ENCODE measurements at places on chromosomes 4 and X.
A peak's percentile ranks its signal among the peaks of the same experiment; 100 is the strongest.

DNA sequence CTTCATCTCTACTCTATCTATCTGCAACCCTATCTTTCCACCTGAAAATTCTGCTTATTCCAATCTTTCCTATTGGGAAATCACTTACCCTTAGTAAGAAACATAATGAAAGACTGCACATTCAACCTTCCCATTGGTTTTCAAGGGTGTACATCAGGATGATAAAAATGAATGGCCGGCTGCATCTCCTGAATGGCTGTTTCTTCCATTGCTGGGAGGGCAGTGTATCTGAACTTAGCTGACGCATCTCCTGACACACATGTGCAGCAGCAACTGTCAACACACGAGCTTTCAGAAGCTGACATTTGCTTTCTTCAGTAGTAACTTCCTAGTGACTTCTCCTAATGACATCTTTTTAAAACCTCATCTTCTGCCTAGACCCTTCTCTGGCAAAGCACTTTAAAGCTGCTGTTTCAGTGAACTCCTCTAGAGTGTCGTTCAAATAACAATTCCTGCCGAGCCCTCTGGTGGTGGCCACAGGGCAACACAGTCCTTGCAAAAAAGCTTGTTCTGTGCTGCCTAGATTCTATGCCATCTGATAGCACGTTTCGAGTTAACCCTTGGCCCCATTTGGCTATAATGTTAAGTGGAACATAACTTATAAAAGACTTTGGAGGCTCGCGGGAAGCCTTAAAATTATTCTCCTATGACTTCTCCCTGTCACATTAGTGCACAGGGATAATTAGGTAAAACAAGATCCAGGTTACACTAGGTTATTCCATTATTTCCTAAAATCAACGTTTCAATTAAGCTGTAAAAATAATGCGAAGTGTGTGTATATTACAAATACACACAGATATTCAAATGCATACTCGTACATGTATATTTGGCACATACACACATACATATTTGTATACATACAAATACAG is 2340.7 kb downstream of the PCDH7 start:
- DNase-seq = no peak
- no peak overlapping the region for H3K4me3 ChIP-seq
- H3K4me1 ChIP-seq = no peaks in the 10 kb centered on the region
- no peak overlapping the region for H3K27ac ChIP-seq
- no peaks in the 10 kb centered on the region for H3K27me3 ChIP-seq

DNA sequence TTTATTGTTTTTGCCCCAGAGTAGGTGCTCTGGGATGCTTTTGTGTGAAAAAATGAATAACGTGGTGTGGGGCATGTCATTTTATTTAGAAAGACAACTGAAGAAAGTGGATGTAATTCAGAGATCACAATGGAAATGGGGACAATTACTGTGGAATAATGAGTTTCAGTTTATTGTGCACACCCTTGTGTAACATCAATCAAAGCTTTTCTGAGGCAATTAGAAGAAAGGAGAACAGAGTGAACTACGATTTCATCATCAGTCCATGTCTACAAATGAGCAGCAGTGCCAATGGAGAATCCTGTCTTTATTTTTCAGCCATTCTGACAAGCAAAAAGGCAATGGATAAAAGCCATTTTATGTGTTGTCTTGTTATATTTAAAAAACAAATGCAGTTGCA is 339.2 kb downstream of the TMA16 start:
- no peaks in the 10 kb centered on the region for H3K27me3 ChIP-seq
- H3K36me3 ChIP-seq = no peaks in the 10 kb centered on the region
- no peak for DNase-seq

DNA sequence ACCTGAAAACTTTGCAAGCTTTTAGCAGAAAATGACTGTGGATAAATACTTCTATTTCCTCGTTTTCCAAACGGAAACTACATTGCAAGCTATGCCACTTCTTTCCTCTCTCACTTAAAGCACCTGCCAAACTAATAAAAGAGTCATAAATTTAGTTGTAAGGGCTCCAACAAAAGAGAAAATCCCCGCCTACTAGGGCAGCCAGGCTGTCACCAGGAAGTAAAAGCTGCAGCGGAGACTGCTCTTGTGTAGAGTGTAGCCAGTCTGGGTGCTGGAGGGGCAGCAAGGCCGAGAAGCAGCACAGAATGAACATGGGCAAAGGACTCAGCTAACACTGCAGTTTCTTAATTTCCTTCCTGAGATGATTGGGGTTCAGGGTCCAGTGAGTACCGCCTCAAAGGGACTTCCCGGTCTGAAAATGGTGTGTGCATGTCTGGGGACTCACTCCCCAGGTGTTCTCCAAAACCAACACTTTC is 89.3 kb upstream of the MAML3 start:
- H3K27me3 ChIP-seq = no peaks in the 10 kb centered on the region
- H3K27ac ChIP-seq = no peak overlapping the region
- H3K4me1 ChIP-seq = no peaks in the 10 kb centered on the region
- no peak for DNase-seq
- H3K36me3 ChIP-seq = no peaks in the 10 kb centered on the region

DNA sequence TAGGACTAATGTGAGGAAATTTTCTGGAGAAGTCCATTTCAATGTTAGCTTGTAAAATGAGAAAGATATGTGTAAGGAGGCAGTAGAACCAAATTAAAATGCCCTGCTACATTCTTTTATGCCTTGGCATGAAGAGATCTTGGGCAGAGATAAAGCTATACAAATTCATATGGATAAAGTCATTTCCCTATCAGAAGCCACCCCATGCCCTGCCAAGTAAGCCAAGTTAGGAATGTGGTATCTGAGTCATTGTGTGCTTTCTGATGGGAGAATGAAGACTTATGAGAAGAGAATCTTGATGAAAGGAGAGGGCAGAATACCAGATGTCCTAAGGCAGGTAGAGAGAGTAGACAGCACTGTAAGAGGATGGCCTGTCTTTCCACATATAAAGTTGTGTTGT is 83.7 kb downstream of the TEX13A start:
- no peaks in the 10 kb centered on the region for H3K27me3 ChIP-seq
- no peak overlapping the region for H3K27ac ChIP-seq
- no peak for DNase-seq
- no peak overlapping the region for H3K4me3 ChIP-seq

DNA sequence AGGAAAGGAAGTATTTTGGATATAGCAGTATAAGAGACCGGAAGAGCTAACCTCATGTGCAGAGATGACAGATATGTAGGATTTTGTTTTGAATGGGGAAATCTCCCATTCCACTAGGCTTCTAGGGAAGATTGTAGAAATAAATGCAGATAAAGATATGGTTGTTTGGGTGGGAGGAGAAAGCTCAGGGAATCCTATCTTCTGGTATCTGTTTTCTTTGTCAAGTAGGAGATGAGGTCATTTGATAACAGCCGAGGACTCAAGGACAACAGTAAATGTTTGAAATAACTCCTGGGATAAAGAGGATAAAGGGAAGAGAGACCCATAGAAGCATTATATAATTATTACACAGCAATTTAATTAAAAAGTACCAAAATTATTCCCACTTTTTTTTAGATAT is 24.7 kb upstream of the ZMAT1 start:
- no peaks in the 10 kb centered on the region for H3K27me3 ChIP-seq
- H3K4me1 ChIP-seq = no peaks in the 10 kb centered on the region
- no peak for DNase-seq
- no peaks in the 10 kb centered on the region for H3K36me3 ChIP-seq

GRCh38 chr4:22910200-22910599 is 217.5 kb downstream of the GBA3 start:
- H3K36me3 ChIP-seq = no peaks in the 10 kb centered on the region
- no peak for DNase-seq
- H3K27me3 ChIP-seq = no peaks in the 10 kb centered on the region
- no peak overlapping the region for H3K4me3 ChIP-seq
- no peak overlapping the region for H3K27ac ChIP-seq

GRCh38 chr4:153374442-153374841 is 30.0 kb downstream of the MND1 start:
- H3K27ac ChIP-seq = no peak overlapping the region
- H3K36me3 ChIP-seq = no peaks in the 10 kb centered on the region
- no peaks in the 10 kb centered on the region for H3K27me3 ChIP-seq
- H3K4me3 ChIP-seq = no peak overlapping the region

GRCh38 chrX:106952988-106953387 is 32.8 kb downstream of the CLDN2 start:
- no peak for DNase-seq
- H3K4me3 ChIP-seq = no peak overlapping the region
- no peaks in the 10 kb centered on the region for H3K27me3 ChIP-seq
- H3K36me3 ChIP-seq = no peaks in the 10 kb centered on the region

DNA sequence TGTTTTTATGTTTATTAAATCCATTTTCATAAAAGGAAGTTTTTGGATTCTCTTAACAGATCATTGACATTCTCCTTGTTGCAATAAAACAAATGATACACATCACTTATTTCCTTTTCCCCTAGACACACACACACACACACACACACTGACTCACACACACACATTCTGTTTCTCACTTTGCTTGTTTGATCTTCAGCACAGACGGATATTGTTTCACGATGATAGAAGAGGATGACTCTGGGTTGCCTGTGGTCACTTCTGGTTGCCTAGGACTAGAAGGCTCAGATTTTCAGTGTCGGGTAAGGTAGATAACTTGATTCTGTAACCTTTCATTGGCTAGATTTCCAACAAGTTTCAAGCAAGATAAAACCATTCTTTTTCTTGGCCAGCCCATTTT is 356.8 kb downstream of the BMPR1B start:
- H3K27me3 ChIP-seq = no peaks in the 10 kb centered on the region
- DNase-seq = no peak
- no peaks in the 10 kb centered on the region for H3K4me1 ChIP-seq
- H3K4me3 ChIP-seq = no peak overlapping the region

- no peaks in the 10 kb centered on the region for H3K4me1 ChIP-seq
- H3K27ac ChIP-seq = peak overlapping the region; percentile 4
- DNase-seq = peak; percentile 92
- no peaks in the 10 kb centered on the region for H3K27me3 ChIP-seq
- H3K36me3 ChIP-seq = no peaks in the 10 kb centered on the region
These were observed 39.9 kb downstream of the FAM149A start for GRCh38 chr4:186144198-186144945.

DNA sequence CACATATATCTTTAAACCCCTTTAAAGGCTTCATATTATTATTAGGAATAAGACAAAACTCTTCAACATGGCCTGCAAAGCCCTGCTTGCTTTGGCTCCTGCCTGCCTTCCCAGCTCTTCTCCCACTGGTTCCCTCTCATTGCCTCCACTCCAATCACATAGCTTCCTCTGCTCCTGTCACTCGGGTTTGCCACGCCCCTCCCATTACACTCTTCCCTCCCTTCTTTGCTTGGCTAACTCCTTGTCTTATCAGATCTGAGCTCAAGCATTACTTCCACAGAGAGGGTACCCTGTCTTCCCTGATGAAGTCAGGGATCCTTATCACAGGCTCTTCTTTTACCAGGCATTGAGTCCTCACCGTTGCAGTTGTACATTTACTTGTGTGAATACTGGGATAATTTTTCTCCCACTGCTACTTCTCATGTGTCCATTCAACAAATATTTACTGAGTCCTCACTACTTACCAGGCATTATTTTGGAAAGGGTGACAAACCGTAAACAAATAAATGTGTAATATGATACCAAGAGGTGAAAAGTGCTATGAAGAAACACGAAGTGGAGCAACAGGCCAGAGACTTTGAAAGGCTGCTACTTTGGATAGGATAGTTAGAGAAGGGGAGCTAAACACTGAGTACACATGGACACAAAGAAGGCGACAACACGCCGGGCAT is 3.2 kb upstream of the VGLL1 start:
- no peaks in the 10 kb centered on the region for H3K4me1 ChIP-seq
- no peak for DNase-seq
- no peaks in the 10 kb centered on the region for H3K36me3 ChIP-seq
- no peaks in the 10 kb centered on the region for H3K27me3 ChIP-seq
- H3K4me3 ChIP-seq = no peak overlapping the region
- no peak overlapping the region for H3K27ac ChIP-seq

GRCh38 chr4:47466056-47466785 is 2.7 kb upstream of the COMMD8 start:
- no peak overlapping the region for H3K27ac ChIP-seq
- no peak for DNase-seq
- H3K4me3 ChIP-seq = no peak overlapping the region
- peaks cover 1% of the 10 kb centered on the region for H3K4me1 ChIP-seq

- no peak overlapping the region for H3K27ac ChIP-seq
- no peaks in the 10 kb centered on the region for H3K4me1 ChIP-seq
- H3K27me3 ChIP-seq = no peaks in the 10 kb centered on the region
- H3K36me3 ChIP-seq = no peaks in the 10 kb centered on the region
These were observed 2.5 kb downstream of the ZNF182 start for GRCh38 chrX:48001260-48001659.

Data from aorta (tissue), 5 donors.